ENCODE measurements at places on chromosomes 7 and 10.

DNA sequence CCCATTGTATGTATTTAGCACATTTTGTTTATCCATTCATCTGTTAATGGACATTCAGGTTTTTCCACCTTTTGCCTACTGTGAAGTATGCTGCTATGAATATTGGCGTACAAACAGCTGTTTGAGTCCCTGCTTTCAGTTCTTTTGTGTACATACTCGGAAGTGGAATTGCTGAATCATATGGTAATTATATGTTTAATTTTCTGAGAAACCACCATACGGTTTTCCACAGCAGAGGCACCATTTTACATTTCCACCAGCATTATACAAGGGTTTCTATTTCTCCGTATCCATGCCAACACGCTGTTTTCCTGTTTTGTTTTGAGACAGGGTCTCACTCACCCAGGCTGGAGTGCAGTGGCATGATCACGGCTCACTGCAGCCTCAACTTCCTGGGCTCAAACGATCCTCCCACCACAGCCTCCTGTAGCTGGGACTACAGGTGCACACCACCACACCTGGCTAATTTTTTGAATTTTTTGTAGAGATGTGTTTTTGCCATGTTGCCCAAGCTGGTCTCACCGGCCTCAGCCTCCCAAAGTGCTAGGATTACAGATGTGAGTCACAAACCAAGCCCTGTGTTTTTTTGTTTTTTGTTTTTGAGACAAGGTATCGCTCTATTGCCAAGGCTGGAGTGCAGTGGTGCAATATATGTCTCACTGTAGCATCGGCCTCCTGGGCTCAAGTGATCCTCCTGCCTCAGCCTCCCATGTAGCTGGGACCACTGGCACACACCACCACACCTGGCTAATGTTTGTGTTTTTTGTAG lies 22.1 kb upstream of the FBXW4 start:
- no peak for DNase-seq

GRCh38 chr10:61992059-61992460 lies 90.6 kb downstream of the ARID5B start:
- no peak for DNase-seq

- no peak for DNase-seq
Observed at GRCh38 chr7:21651697-21652096, 108.9 kb downstream of the DNAH11 start.

- DNase-seq = no peak
Observed at GRCh38 chr10:61125560-61126170, 181.7 kb upstream of the RHOBTB1 start.

GRCh38 chr7:129925416-129926002 lies 27.3 kb downstream of the UBE2H start:
- no peak for DNase-seq
